Karpas-422 (cell line): ENCODE measurements at places on chromosomes 3 and 15. TPM values are rescaled to one million over a fixed set of nuclear protein-coding genes. Genes with fewer than 3 reads are reported as not detected.

The COL6A6 gene
- not detected in 2 replicates for total RNA-seq

The PTPRG gene
- total RNA-seq: 0.47 TPM in 1 of 2 replicates, not detected in the other

The HRG gene
- not detected in 2 replicates for total RNA-seq

The ATR gene
- total RNA-seq: 39.6 and 74.4 TPM in 2 replicates

The CCR8 gene
- not detected in 2 replicates for total RNA-seq

- H3K27ac ChIP-seq: peak overlapping the region; percentile 93
- H3K36me3 ChIP-seq: no peaks in the 10 kb centered on the region
- 0 out of 2 replicates have a peak overlapping the region, but pooled peaks have one; percentile 4 for H3K4me3 ChIP-seq
- peak; percentile 88 for DNase-seq
Observed at GRCh38 chr3:133487920-133488540, 85.5 kb upstream of the CDV3 start.

DNA sequence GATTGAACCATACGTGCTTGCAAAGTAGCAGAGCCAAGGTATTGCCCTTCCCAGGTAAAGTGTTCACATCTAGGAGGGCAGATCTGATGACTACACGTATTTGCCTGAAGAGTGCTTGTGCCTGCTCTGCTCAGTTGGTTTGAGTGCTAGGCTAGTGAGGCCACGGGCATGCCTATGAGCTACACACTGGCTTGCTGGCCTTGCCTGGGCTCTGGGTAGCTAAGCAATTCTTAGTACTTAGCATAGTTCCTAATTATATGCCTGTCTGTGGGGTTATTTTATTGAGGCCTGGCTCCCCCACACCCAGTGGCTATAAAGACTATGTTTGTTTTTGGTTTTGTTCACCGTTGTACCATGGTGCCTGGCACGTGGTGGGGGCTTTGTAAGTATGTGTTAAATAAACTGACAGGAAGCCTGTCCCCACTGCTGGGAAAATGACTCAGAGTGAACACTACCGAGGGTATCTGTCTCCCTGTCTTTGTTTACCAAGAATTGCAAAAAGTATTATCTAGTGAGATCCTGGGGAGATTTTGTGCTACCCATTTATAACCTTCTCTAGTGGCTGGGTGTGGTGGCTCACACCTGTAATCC is 72.1 kb upstream of the ETV5 start:
- H3K4me1 ChIP-seq: peaks cover 5% of the 10 kb centered on the region; the same call in 1 of the 2 replicates
- H3K27ac ChIP-seq: no peak overlapping the region
- H3K4me3 ChIP-seq: no peak overlapping the region
- DNase-seq: no peak
- no peaks in the 10 kb centered on the region for H3K27me3 ChIP-seq

DNA sequence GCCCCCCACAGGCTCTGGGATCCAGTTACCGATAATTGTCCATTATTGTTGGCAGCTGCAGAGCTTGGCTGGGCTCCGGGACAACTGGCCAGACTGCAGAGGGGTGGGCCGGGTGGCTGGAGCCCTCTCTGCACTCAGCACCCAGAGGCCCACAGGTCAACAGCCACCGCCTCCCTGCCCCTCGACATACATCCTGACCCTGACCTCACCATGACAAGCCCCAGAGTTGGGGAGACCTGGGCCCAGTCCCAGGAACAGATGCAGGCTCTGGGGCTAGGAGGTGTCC is 22.4 kb downstream of the PTH1R start:
- no peaks in the 10 kb centered on the region for H3K4me1 ChIP-seq
- H3K4me3 ChIP-seq: no peak overlapping the region

DNA sequence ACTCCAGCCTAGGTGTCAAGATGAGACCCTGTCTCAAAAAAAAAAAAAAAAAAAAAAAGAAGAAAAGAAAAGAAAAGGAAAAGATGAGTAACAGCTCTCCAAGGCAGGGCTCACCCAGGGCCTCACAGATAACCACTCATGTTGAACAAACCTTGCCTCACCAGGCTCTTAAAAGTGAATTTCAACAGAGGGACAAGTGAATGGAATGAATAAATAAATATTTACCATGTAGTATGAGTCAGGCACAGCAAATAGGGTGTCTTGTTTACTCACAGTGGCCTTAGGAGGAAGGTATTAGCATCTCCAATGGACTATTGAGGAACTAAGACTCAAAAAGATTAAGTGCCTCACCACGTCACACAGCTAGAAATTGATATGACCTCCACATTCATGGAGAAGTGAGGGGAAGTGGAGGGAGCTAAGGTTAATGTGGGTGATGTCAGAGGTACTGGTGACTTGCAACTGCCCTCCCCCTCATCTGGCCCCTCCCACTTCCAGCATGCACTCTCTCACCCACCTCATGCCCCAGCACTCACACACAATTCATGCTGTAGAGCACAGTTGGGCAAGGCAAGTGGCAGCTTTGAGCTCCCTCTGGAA is 255.5 kb downstream of the UACA start:
- peaks cover 64% of the 10 kb centered on the region for H3K4me1 ChIP-seq
- H3K36me3 ChIP-seq: no peaks in the 10 kb centered on the region; the same call in 1 of the 2 replicates
- peak; percentile 49 for DNase-seq
- no peak overlapping the region for H3K27ac ChIP-seq

DNA sequence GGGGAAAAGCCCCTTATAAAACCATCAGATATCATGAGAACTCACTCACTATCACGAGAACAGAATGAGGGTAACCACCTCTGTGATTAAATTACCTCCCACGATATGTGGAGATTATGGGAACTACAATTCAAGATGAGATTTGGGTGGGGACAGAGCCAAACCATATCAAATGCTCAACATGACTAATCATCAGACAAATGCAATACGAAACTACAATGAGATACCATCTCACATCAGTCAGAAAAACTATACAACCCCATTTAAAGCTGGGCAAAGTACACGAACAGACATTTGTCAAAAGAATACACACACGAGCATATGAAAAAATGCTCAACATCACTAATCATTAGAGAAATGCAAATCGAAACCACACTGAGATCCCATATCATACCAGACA is 67.7 kb downstream of the SCAPER start:
- no peak for DNase-seq
- no peaks in the 10 kb centered on the region for H3K27me3 ChIP-seq
- H3K36me3 ChIP-seq: no peaks in the 10 kb centered on the region
- H3K4me3 ChIP-seq: no peak overlapping the region
- H3K27ac ChIP-seq: no peak overlapping the region

- H3K4me3 ChIP-seq: no peak overlapping the region
- no peak overlapping the region for H3K27ac ChIP-seq
Observed at GRCh38 chr3:193970773-193971206, 165.2 kb upstream of the HES1 start.

DNA sequence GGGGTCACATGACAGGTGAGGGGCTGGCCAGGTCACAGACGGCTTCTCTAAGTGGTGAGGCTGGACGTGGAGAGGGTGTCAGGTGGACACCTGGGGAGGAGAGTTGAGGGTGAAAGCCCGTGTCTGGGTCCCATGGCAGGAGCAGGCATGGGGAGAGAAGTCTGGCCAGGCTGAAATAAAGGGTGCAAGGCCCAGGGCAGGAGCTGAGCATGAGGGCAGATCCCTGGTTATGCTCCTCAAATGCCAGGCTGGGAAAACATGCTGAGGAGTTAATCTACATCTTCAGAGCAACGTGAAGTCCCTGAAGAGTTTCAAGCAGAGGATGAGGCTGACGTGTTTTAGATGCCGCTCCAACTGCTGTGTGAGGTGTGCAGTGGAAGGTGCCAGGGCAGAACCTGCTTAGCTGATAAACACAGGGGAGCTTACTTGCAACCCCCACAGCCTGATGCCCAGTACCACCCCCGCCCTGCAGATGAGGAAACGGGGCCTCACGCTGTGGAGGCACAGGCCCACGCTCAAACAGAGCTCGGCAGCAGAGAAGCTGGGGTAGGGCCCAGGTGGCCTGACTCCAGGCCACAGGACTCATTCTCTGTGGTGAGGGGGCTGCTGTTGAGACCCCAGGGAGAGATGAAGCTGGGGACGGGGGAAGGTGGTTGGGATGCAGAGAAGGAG is 40.5 kb downstream of the HCN4 start:
- no peak overlapping the region for H3K4me3 ChIP-seq
- no peak for DNase-seq
- no peak overlapping the region for H3K27ac ChIP-seq
- no peaks in the 10 kb centered on the region for H3K4me1 ChIP-seq
